ENCODE measurements at places on chromosomes 13 and 19. TPM values are rescaled to one million over a fixed set of nuclear protein-coding genes. Genes with fewer than 3 reads are reported as not detected.
A peak's percentile ranks its signal among the peaks of the same experiment; 100 is the strongest.

DNA sequence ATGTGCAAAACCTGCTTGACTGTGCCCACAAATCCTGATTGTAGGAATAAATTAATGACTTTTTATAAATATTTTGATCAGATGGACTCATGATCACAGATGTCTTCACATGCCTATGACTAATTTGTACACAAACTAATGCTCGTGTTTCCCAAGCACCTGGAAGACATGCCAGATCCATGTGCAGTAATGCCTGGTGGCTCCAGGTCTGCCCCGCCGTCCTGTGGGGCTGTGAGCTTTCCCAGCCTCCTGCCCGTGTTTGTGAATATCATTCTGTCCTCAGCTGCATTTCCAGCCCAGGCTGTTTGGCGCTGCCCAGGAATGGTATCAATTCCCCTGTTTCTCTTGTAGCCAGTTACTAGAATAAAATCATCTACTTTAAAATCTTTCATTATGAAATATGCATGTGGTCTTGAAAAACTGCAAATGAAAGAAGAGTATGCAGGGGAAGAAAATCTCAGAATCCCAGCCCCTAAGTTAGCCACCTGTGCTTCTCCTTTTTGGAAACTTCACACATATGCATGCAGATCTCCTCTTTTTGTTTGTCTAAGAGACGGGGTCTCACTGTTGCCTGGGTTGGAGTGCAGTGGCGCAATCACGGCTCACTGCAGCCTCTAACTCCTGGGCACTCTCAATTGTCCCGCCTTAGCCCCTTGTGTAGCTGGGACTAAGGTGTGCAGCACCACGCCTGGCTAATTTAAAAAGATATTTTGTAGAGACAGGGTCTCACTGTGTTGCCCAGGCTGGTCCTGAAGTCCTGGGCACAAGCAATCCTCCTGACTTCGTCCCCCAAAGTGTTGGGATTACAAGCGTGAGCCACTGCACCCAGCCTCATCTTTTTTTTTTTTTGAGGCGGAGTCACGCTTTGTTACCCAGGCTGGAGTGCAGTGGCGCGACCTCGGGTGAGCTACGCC lies 6.2 kb downstream of the RPL28 start:
- no peak for DNase-seq
- H3K27ac ChIP-seq, result no peak overlapping the region
- H3K4me1 ChIP-seq, result peaks cover 5% of the 10 kb centered on the region
- no peaks in the 10 kb centered on the region for H3K27me3 ChIP-seq
- H3K4me3 ChIP-seq, result no peak overlapping the region

DNA sequence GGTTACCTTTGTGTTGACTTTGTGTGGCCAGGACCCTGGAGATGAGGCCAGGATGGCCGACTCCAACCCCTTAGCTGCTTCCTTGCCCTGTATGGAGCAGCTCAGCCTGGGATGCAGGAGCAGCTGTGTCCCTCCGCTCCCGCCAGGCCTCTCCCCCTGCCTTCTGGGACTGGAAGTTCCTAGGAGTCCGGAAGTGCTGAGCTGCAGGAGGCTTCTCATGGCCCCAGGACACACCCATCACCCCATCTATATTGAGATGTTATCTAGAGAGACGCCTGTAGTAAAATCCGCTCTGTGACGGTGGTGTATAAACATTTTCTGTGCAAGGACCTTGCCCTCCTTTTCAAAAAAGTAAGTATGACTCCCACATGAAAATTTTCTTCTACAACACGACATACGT lies 27.0 kb downstream of the WTIP start:
- H3K36me3 ChIP-seq, result no peaks in the 10 kb centered on the region
- DNase-seq, result no peak
- H3K4me1 ChIP-seq, result no peaks in the 10 kb centered on the region

DNA sequence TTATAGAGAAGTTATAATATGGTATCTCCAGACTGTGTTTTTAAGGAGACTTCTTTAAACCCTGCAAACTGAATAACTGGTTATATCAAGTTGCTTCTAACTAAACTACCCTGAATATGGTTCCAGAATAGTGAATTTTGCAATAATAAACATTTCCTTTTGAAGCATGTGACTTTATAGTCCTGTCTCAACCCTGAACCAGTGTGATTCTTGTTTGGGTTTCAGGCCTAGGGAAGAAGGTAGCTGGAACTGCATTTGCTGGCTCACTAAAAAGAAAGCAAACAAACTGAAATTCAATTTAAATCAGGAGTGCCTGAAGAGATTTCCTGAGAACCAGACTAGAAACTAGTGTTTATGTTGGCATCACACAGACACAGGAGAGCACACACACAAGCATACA lies 4.9 kb downstream of the ARHGEF7 start:
- H3K4me1 ChIP-seq, result no peaks in the 10 kb centered on the region
- no peak overlapping the region for H3K27ac ChIP-seq
- DNase-seq, result no peak
- H3K27me3 ChIP-seq, result peaks cover 53% of the 10 kb centered on the region
- H3K4me3 ChIP-seq, result no peak overlapping the region

DNA sequence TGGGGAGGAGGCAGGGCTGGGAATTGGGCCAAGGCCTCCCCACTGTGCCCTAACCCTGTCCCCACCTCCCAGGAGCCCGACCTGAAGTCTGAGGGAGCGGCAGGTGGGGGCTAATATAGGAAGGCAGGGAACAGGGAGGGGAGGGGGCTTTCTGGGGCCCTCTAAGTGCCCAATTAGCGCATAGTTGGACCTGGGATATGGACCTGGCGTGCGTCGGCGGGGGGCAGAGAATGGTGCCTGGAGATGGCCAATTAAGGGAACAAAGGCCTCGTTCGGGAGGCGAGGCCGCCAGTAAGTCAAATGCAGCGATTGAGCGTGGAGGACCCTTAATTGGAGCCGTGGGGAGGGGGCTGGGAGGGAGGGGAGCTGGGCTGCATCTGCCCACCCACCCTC lies at the start of gene C19orf85:
Gene C19orf85 (minus strand): TSS at position 90 of the 393 bp plus-strand sequence. CDS start 197 bp downstream, outside the sequence.
- no peak for DNase-seq
- no peak within 1 kb of the TSS for H3K4me3 ChIP-seq
- no peaks in the 10 kb centered on the region for H3K27me3 ChIP-seq
- H3K4me1 ChIP-seq, result no peaks in the 10 kb centered on the region

GRCh38 chr13:30576528-30576927 lies 41.2 kb upstream of the USPL1 start:
- H3K27me3 ChIP-seq, result no peaks in the 10 kb centered on the region
- H3K36me3 ChIP-seq, result no peaks in the 10 kb centered on the region
- H3K4me1 ChIP-seq, result peaks cover 33% of the 10 kb centered on the region
- H3K4me3 ChIP-seq, result no peak overlapping the region
- H3K27ac ChIP-seq, result no peak overlapping the region
- peak; percentile 62 for DNase-seq

DNA sequence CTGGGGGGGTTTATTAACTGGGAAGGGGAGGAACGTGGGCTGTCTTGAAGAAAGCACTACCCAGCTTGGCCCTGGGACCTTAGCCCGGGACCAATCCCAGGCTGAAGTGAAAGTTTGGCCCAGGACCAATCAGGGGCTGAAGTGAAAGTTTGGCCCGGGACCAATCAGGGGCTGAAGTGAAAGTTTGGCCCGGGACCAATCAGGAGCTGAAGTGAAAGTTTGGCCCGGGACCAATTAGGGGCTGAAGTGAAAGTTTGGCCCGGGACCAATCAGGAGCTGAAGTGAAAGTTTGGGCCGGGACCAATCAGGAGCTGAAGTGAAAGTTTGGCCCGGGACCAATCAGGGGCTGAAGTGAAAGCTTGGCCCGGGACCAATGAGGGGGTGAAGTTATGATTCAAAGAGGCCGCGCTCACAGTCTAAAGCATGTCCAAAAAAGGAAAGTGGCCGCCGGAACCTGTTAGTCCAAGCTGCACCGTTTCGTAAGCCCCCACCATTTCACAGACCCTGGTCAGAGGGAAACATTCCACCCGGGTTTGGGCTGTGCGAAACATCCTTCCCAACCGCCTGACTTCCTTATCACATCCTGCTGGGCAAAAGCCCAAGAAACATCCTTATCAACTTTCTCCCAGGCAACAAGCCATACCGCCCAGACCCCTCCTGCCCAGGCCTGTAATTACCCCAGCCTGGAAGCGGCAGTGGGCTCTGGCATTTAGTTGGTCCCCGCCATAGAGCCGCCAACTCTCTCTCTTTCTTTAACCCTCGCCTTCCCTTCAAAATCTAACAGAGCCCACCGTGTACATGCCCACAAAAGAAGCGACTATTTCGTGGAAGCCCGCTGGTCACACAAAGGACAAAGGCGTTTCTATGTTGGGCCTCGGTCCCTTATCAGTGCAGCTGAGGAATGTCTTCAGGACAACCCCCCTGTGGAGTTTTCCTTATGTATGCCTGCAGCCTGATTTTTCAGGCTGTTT lies 1.1 kb downstream of the ZNF850 start:
- H3K4me3 ChIP-seq, result peak overlapping the region; percentile 58
- DNase-seq, result peak; percentile 97
- no peaks in the 10 kb centered on the region for H3K4me1 ChIP-seq
- H3K27me3 ChIP-seq, result no peaks in the 10 kb centered on the region

GRCh38 chr19:45645068-45645630 lies 6.0 kb upstream of the EML2 start:
- DNase-seq, result no peak
- no peaks in the 10 kb centered on the region for H3K27me3 ChIP-seq
- no peak overlapping the region for H3K27ac ChIP-seq
- peak overlapping the region; percentile 33 for H3K4me3 ChIP-seq
- no peaks in the 10 kb centered on the region for H3K36me3 ChIP-seq

- H3K27ac ChIP-seq, result no peak overlapping the region
- H3K4me1 ChIP-seq, result no peaks in the 10 kb centered on the region
- no peak for DNase-seq
- no peaks in the 10 kb centered on the region for H3K36me3 ChIP-seq
- no peak overlapping the region for H3K4me3 ChIP-seq
Observed at GRCh38 chr19:11457115-11457514, 21.7 kb downstream of the PRKCSH start.

DNA sequence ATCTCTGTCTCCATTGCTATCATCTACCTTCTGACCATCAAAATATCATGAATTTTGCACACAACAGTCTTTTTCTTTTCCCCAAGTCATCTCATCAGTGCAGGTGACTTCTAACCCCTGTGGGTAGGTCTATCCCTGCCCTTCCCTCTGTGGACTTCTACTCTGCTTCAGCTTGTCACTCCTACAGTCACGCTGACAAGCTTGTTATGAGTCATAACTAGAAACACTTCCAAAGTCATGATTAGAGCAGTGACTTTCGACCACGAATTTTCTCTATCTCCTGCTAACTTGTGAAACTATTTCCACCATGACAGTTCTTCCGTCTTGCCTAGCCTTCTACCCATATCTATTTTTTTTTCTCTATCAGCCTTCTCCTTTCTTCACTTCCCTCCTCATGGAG lies 343.7 kb upstream of the ARGLU1 start:
- H3K4me3 ChIP-seq, result no peak overlapping the region
- no peaks in the 10 kb centered on the region for H3K36me3 ChIP-seq
- H3K4me1 ChIP-seq, result no peaks in the 10 kb centered on the region
- no peaks in the 10 kb centered on the region for H3K27me3 ChIP-seq
- no peak overlapping the region for H3K27ac ChIP-seq

DNA sequence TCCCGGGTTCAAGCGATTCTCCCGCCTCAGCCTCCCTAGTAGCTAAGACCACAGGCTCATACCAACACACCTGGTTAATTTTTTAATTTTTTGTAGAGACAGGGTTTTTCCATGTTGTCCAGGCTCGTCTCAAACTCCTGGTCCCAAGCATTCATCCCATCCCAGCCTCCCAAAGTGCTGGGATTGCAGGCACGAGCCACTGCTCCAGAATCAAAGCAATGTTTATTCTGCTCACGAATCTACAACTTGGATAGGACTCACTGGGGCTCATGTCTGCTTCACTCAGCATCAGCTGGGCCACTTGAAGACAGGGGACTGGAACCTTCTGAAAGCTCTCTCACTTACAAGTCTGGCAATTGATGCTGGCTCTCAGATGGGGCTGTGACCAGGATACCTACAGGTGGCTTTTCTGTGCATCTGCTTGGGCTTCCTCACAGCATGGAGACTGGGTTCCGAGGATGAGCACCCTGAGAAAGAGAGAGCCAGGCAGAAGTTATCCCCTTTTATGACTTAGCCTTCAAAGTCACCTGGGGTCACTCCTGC lies 8.2 kb upstream of the ZNF792 start:
- H3K27me3 ChIP-seq, result no peaks in the 10 kb centered on the region
- H3K36me3 ChIP-seq, result no peaks in the 10 kb centered on the region
- H3K4me3 ChIP-seq, result no peak overlapping the region
- no peak overlapping the region for H3K27ac ChIP-seq

- no peaks in the 10 kb centered on the region for H3K27me3 ChIP-seq
- no peak overlapping the region for H3K27ac ChIP-seq
- H3K4me3 ChIP-seq, result no peak overlapping the region
- no peaks in the 10 kb centered on the region for H3K36me3 ChIP-seq
- no peak for DNase-seq
Observed at GRCh38 chr13:28843639-28844038, 23.5 kb downstream of the MTUS2 start.

GRCh38 chr19:14774373-14774772 lies 4.0 kb downstream of the ADGRE2 start:
- H3K4me1 ChIP-seq, result no peaks in the 10 kb centered on the region
- no peak overlapping the region for H3K27ac ChIP-seq
- no peaks in the 10 kb centered on the region for H3K36me3 ChIP-seq
- DNase-seq, result no peak

- H3K4me1 ChIP-seq, result peaks cover under 1% of the 10 kb centered on the region
Observed at GRCh38 chr13:100530671-100531213, 57.8 kb downstream of the GGACT start.

DNA sequence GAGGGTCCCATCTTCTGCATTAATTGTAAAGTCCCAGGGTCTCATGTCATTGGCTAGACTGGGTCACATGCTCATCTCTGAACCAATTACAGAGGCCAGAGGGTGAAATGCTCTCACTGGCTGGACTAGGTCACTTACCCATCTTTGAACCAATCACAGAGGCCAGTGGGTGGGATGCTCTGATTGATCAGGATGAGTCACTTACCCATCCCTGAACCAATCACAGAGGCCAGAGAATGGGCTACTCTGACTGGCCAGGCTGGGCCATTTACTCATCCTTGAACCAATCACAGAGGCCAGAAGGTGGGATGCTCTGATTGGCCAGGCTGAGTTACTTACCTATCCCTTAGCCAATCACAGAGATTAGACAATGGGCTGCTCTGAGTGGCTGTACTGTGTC lies 5.3 kb downstream of the MISP start:
- peak; percentile 16 for DNase-seq
- no peak overlapping the region for H3K27ac ChIP-seq
- H3K27me3 ChIP-seq, result no peaks in the 10 kb centered on the region
- H3K4me3 ChIP-seq, result no peak overlapping the region
- H3K4me1 ChIP-seq, result no peaks in the 10 kb centered on the region

GRCh38 chr13:88802886-88803285 lies 1131.7 kb downstream of the SLITRK5 start:
- no peak for DNase-seq
- no peaks in the 10 kb centered on the region for H3K4me1 ChIP-seq
- no peaks in the 10 kb centered on the region for H3K27me3 ChIP-seq

The CEACAM21 gene
- total RNA-seq, result 2.8 TPM

The ZNF468 gene
- 19.9 TPM for total RNA-seq

The PPP1R37 gene
- total RNA-seq, result 64.9 TPM

The PSG7 gene
- total RNA-seq, result not detected

The FCER2 gene
- total RNA-seq, result not detected

The LATS2 gene
- total RNA-seq, result 14.7 TPM

The CLIP3 gene
- 7.1 TPM for total RNA-seq

Data from cardiac muscle cell (in vitro differentiated cells and primary cell).